ENCODE measurements at places on chromosomes 6 and 20.

DNA sequence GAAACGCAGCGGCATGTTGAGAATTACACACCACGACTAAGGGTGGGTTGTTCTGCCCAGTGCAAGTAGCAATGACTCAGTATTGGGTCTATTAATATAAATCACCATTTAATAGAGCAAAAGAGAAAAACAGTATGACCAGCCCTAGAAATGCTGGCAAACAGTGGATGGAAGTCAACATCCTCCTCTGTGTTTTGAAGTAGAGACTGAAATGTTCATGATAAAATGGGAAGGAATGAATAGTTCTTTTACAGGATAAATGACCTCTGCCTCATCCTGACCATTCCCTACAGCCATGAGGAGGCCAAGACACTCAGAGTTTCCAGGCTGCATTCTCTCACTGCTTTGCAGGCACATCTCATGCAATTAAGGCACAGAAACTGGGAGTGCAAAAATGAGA, 111.8 kb downstream of the PSMB1 start:
- no peaks in the 10 kb centered on the region for H3K4me1 ChIP-seq
- no peak for DNase-seq
- H3K36me3 ChIP-seq: no peaks in the 10 kb centered on the region
- H3K4me3 ChIP-seq: no peak overlapping the region
- H3K27me3 ChIP-seq: no peaks in the 10 kb centered on the region
- no peak overlapping the region for H3K27ac ChIP-seq

DNA sequence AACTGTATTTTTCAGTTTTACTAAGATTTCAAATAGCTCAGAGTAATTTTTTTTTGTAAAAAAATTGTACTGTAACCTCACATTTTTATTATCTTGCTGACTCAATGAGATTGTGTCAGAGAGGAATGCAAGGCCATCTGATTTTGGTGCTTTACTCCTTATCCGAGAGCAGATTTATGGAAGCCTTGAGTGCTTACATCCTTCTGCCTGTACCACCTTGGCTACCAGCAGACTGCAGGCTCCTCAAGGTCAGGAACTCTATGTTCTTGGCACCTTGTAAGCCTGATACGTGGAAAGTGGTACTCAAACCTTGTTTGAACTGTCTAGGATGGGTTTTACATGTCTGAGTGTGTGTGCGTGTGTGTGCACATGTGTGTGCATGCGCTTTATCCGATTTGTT, 80.1 kb upstream of the MLIP start:
- no peaks in the 10 kb centered on the region for H3K27me3 ChIP-seq
- H3K36me3 ChIP-seq: no peaks in the 10 kb centered on the region
- DNase-seq: peak; percentile 83
- no peak overlapping the region for H3K4me3 ChIP-seq

DNA sequence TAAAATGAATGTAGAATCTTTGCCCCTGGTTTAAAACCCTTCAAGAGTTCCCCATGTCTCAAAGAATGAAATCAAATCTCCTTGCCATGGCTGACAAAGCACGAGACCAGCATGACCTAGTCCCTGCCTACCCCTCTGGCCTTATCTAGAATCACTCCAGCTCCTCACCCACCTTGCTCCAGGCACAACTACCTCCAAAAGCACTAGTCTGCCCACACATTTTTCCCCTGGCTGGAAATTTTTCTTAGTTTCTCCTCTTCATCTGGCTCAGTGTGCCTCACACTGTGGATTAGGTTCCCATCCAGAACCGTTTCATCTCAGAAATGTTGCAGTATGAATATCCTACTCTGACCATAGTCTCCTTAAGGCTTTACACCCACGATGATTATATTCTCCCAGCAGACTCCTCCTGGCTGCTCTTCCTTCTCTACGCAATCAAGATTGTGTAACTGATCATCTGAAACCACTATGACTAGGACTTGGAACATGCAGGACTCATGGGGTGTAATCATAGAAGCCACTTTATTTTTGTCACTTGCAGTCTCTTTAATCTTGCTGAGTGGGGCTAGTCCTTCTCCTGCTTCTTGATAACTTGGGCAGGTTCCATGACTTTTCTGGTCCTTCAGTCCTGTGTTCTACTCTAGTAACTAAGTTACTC, 7.8 kb upstream of the MRS2 start:
- no peak overlapping the region for H3K27ac ChIP-seq
- no peak for DNase-seq
- H3K4me1 ChIP-seq: no peaks in the 10 kb centered on the region
- no peaks in the 10 kb centered on the region for H3K36me3 ChIP-seq
- peaks cover 8% of the 10 kb centered on the region for H3K27me3 ChIP-seq
- H3K4me3 ChIP-seq: no peak overlapping the region

- no peak overlapping the region for H3K4me3 ChIP-seq
- no peaks in the 10 kb centered on the region for H3K27me3 ChIP-seq
- no peaks in the 10 kb centered on the region for H3K36me3 ChIP-seq
- no peak for DNase-seq
- no peaks in the 10 kb centered on the region for H3K4me1 ChIP-seq
- H3K27ac ChIP-seq: no peak overlapping the region
Measured at GRCh38 chr6:78770765-78771164, 96.6 kb upstream of the IRAK1BP1 start.

GRCh38 chr6:31666337-31666965, 571 bp downstream of the CSNK2B start:
- DNase-seq: no peak
- peak overlapping the region; percentile 82 for H3K27ac ChIP-seq
- no peaks in the 10 kb centered on the region for H3K27me3 ChIP-seq
- H3K36me3 ChIP-seq: peaks cover 55% of the 10 kb centered on the region
- peaks cover 7% of the 10 kb centered on the region for H3K4me1 ChIP-seq
- peak overlapping the region; percentile 95 for H3K4me3 ChIP-seq

- H3K4me3 ChIP-seq: no peak overlapping the region
- DNase-seq: no peak
- H3K27ac ChIP-seq: no peak overlapping the region
- H3K36me3 ChIP-seq: no peaks in the 10 kb centered on the region
Measured at GRCh38 chr6:148247386-148248063, 95.1 kb upstream of the SASH1 start.

DNA sequence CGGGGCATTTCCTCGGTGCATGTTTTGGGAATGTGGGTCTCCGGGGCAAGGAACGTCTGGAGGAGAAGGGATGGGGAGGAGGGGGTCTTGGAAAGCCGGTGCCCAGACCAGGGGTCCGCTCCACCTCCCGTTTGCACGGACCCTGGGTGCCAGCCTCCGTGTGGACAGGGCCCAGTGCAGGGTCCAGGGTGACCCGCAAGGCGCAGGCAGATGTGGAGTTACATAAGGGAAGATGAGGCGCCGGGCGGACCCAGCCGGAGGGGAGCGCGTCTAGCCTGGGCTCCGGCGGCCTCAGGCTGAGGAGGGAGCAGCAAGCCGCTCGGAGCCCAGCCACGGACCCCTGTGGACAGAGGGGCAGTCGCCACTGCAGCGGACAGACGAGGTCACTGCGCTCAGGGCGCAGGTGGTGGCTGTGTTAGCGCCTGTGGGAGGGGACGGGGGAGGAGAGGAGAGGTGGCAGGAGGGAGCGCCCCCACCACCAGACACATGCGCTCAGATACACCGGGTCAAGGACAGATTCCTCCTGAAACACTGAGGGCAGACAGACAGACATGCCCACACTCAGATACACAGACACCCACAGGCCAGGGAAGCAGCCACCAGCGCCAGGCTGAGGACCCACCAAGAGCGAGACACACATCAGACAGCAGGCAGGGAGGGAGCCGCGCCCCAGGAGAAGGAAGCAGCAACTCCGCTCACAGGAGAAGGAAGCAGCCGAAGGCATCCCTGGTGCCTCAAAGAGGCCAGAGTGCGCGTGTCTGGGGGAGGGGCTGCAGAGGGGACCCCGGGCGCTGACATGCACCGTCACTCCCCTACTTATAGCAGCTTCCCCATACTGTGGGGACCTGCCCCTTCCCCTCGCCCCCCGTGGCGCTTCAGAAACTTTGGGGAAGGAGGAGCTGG, 839 bp upstream of the HRH3 start:
- H3K4me1 ChIP-seq: peaks cover 10% of the 10 kb centered on the region
- peak overlapping the region; percentile 36 for H3K4me3 ChIP-seq
- DNase-seq: no peak

DNA sequence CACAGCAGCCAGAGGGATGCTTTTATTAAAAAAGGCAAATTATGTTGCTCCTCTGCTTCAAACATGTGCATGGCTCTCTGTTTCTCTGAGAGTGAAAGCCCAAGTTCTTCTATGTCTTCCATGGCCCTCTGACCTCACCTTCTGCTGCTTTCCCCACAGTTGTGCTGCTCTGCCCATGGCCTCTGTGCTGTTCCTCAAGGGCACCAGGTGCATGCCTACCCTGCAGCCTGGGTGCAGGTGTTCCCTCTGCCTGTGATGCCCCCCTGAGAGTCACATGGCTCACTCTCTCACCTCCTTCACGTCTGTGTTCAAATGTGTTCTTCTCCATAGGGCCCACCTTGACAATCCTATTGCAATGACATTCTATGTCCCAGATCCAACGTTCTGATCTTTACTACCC, 477.0 kb upstream of the CHD6 start:
- no peak for DNase-seq
- no peak overlapping the region for H3K4me3 ChIP-seq
- no peak overlapping the region for H3K27ac ChIP-seq
- no peaks in the 10 kb centered on the region for H3K36me3 ChIP-seq
- peaks cover 3% of the 10 kb centered on the region for H3K4me1 ChIP-seq

- no peak overlapping the region for H3K4me3 ChIP-seq
- H3K27ac ChIP-seq: peak overlapping the region; percentile 11
- H3K4me1 ChIP-seq: peaks cover 18% of the 10 kb centered on the region
- H3K27me3 ChIP-seq: no peaks in the 10 kb centered on the region
- no peak for DNase-seq
- peaks cover 81% of the 10 kb centered on the region for H3K36me3 ChIP-seq
Measured at GRCh38 chr20:47231382-47232039, 125.0 kb downstream of the ZMYND8 start.

GRCh38 chr6:24879351-24879750, 56.4 kb downstream of the RIPOR2 start:
- H3K4me3 ChIP-seq: no peak overlapping the region
- H3K36me3 ChIP-seq: no peaks in the 10 kb centered on the region
- no peaks in the 10 kb centered on the region for H3K27me3 ChIP-seq
- DNase-seq: no peak

GRCh38 chr6:111669326-111669725, 63.6 kb upstream of the TRAF3IP2 start:
- no peaks in the 10 kb centered on the region for H3K36me3 ChIP-seq
- no peak overlapping the region for H3K4me3 ChIP-seq
- no peak overlapping the region for H3K27ac ChIP-seq
- H3K4me1 ChIP-seq: peaks cover 9% of the 10 kb centered on the region
- DNase-seq: no peak
- no peaks in the 10 kb centered on the region for H3K27me3 ChIP-seq

GRCh38 chr6:25005010-25005409, 69.2 kb upstream of the RIPOR2 start:
- H3K27me3 ChIP-seq: no peaks in the 10 kb centered on the region
- H3K36me3 ChIP-seq: no peaks in the 10 kb centered on the region
- no peak for DNase-seq
- H3K4me1 ChIP-seq: peaks cover 16% of the 10 kb centered on the region
- H3K4me3 ChIP-seq: no peak overlapping the region

DNA sequence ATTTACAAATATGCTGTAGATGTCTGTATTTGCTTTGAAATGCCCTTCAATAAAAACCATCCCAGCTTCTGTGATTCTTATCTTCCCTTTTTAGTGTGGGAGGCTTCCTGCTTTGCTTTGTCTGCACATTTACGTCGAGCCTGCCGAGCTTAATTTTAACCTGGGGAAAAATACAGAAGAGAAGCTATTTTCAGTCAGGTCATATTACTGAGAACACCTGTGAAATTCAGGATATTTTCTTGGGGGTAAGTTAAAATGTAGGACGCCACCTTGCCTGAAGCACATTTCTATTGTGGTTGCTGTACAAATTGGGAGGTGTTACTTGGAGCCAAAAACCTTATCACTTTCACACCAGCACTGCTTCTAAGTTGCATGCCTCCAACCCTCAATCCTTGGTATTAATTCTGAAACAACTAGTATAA, 43.6 kb upstream of the FUCA2 start:
- no peak for DNase-seq
- no peak overlapping the region for H3K27ac ChIP-seq
- no peak overlapping the region for H3K4me3 ChIP-seq
- H3K4me1 ChIP-seq: no peaks in the 10 kb centered on the region
- no peaks in the 10 kb centered on the region for H3K36me3 ChIP-seq
- H3K27me3 ChIP-seq: no peaks in the 10 kb centered on the region

DNA sequence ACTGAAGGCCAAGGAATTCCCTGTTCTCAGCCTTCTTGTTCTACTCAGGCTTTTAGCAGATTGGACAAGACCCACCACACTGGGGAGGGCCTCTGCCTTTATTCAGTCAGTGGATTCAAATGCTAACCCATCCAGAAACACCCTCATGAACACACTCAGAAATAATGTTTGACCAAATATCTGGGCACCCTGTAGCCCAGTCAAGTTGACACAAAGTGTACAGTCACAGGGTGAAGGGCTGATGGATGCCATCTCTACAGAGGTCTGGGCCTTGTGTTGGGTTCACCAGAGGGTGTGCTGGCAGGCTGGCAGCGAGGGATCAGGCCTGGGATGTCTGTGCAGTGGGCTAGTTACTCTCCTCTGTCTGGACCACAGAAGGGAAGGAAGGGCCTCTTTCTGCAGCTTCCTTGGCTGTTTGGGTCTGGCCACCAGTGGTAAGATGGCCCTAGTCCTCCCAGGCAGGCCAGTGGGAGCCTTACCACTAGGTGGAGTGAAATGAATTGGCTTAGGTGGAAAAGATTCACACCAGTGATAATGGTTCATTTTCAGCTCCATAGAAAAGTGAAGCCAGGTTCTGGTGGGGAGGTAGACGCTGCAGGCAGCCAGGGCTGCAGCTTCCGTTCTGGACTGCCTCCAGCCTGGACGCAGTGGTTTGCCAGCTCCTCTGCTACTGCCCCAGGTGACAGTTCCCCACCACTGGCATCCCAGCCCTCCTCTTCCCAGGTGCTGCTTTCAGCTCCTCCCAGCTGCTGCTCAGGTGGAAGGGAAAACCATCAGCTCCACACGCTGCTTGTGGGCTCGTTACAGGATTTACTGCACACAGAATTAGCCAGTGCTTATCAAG, 9.2 kb downstream of the TUBB2A start:
- no peaks in the 10 kb centered on the region for H3K27me3 ChIP-seq
- H3K27ac ChIP-seq: no peak overlapping the region
- H3K36me3 ChIP-seq: peaks cover 7% of the 10 kb centered on the region
- DNase-seq: no peak

GRCh38 chr6:5537132-5537531, 275.8 kb downstream of the FARS2 start:
- no peak for DNase-seq
- no peak overlapping the region for H3K4me3 ChIP-seq
- no peaks in the 10 kb centered on the region for H3K36me3 ChIP-seq
- peak overlapping the region; percentile 29 for H3K27ac ChIP-seq
- no peaks in the 10 kb centered on the region for H3K4me1 ChIP-seq

GRCh38 chr6:91299544-91300491, 712.9 kb upstream of the MAP3K7 start:
- peak; percentile 52 for DNase-seq
- H3K27ac ChIP-seq: no peak overlapping the region
- H3K27me3 ChIP-seq: no peaks in the 10 kb centered on the region
- H3K4me3 ChIP-seq: no peak overlapping the region

GRCh38 chr6:109227646-109228045, 132.3 kb downstream of the CEP57L1 start:
- H3K27me3 ChIP-seq: no peaks in the 10 kb centered on the region
- DNase-seq: no peak
- no peaks in the 10 kb centered on the region for H3K36me3 ChIP-seq
- H3K4me3 ChIP-seq: no peak overlapping the region
